Left renal cortex interstitium (tissue), 4 donors: ENCODE measurements at places on chromosomes 3 and 15.

DNA sequence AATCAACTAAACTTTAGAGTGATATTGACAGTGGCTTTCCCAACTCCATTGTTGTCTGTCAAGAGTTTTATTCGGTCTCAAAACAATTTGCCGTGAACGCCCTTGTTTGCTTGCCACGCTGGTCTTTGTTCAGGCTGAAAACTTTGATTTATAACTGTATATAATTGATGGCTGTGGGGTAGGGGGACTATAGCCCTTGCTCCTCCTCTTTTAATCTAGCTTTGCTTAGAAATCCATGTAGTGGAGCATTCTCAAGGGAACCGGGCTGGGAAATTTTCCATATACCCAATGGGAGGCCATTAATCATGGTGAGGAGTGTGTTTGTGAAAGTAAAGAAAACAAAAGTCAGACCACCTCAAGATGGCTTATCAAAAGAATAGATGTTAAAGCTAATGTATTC is 339.8 kb upstream of the RARB start:
- DNase-seq: no peak

DNA sequence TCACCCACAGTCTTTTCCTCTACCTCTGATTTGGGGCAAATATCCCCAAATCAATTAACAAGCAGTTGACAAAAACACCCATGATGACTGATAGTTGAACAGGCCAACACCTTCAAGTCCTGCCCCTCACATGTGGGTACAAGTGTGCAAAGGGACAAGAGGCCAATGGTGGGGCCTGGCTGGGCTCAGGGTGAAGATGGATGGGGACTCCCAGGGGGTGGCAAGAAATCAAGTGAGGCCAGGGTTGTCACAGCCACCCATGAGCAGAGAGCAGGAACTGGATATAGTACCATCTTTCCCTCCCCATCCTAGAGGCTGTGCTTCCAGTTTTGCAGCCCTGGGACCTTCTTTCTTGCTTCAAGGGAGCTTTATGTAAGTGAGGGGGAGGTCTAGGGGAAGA is 270.2 kb upstream of the TOPAZ1 start:
- DNase-seq: no peak

GRCh38 chr3:72582211-72582878 is 265.9 kb downstream of the SHQ1 start:
- no peak for DNase-seq

DNA sequence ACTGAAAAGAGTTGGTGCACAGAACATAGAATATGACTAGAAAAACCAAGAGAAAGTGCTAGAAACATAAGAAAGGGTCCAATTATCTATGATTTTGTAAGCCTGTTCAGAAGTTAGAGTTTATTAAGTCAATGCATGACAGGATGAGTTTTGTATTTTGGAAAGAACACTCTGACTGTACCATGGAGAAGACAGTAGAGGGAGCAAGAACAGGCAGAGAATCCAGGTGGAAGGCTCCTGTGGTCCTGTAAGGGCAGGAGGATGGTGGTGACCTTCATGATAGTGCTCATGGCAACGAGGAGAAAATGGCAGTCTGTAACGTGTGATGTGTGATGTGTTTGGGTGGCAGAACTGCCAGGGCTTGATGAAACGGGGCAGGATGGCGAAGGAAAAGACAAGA is 249.1 kb downstream of the CTNNB1 start:
- DNase-seq: no peak

- DNase-seq: no peak
Measured at GRCh38 chr3:52524752-52525679, 8.6 kb downstream of the NT5DC2 start.

DNA sequence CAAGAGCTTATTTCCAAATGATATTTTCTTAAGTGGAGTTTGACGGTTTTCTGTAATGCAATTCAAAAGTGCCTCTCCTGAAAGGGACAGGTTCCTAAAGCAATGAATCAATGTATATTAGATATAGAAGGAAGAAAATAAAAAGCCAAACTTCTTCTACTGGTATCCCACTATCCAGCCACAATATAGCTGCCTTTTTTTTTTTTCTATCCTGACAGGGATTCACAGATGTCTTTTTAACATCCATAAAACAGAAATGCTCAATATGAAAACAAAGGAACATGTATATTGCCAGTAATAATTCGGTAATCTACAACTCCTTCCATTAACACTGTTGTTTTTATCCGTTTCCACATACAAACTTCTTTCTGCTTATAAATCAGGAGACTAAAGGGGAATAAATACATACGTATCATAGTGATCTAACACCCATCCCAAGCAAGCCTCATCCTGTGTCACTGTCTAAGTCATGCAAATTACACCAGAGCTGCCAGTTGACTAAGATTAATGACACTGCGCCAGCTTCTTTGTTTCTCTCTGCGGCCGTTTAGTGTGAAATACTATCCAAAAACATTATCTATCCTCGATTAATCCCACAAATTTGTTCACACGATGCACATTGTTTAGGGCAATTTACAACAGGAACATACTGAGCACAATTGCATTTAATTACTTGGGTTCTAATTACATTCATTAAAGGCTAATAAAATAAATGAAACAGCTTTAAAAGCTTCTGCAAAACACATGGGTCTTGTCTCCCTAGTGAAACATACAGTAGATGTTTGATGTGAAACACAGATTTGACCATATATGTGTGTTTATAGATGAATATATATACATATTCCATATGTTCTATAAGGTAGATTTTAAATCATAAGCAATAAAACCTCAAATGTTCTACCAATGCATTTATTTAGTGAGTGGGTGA is 51.9 kb upstream of the CDIN1 start:
- peak; percentile 51 for DNase-seq

GRCh38 chr3:78707609-78708008 is 1060.2 kb downstream of the ROBO1 start:
- DNase-seq: no peak

GRCh38 chr3:12268049-12268735 is 20.7 kb upstream of the PPARG start:
- no peak for DNase-seq

GRCh38 chr3:42739401-42740158 is 33.5 kb downstream of the CCDC13 start:
- no peak for DNase-seq

DNA sequence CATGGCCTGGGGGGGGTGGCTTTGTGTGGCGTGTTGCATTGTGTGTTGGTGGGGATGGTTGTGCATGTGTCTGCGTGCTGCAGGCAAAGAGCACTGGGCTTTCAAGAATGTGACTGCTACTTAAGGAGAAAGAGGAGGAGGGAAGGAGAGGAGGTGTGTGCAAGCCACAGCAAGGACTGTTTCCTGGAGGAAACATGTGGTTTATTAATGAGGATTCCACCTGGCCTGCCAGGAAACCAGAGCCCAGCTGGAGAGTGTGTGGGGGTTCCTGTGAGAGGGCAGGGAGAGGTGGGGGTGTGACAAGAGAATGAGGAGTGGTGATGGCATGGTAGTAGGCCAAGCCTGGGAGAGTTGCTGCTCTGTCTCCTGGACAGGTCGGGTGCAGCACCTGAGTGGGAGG is 258.1 kb upstream of the ROPN1 start:
- DNase-seq: no peak

DNA sequence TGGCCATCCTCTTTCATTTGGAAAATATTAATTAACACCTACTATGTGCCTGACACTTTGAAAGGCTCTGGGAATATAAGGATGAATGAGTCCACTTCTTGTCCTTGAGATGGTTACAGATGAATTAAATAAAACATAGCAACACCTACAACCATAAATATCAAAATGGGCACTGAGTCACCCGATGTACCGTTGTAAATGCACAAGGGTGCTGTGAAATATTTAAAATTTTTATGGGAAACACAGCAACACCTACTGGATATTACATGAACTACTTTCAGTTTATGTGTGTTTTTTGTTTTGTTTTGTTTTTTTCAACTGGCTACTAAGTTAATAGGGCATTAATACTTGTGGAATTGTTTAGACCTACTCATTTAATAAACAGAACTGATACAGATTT is 239.0 kb upstream of the NAALADL2 start:
- no peak for DNase-seq

GRCh38 chr3:171439996-171440395 is 20.2 kb downstream of the TNIK start:
- DNase-seq: no peak

DNA sequence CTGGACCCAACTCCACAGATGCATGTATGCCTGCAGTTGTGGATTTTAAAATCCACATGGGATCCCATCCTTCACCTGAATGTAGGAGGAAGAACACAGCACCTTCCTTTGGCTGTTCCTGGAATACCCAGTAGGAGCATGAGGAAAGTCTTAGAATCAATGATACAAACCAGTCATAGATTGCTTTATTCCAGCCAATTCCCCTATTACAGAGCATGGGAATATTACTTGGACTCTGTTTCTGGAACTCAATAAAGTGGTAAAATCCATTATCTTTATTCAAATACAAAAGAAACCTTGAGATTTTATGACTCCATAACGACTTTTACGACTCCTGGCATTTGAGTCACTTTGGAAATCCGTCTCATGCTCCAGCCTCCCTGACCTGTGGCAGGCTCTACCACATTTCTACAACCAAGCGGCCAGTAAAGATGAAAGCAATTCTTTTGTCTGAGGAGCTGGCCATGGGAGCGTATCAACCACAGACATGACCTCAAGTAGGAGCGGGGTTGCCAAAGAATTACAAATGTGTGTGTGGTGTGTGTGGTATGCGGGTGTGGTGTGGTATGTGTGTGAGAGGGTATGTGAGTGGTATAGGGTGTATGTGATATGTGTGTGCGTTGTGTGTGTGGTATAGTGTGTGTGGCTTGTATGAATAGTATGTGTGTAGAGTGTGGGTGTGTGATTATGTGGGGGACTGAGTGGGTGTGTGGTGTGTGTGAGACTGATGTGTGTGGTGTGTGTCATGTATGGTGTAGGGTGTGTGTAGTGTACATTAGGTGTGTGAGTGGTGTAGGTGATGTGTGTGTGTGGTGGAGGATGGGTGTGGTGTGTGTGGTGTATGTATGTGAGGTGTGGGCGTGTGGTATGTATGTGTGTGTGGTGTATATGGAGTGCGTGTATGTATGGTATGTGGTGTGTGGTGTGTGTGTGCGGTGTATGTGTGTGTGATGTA is 40.0 kb downstream of the ARRDC4 start:
- no peak for DNase-seq

DNA sequence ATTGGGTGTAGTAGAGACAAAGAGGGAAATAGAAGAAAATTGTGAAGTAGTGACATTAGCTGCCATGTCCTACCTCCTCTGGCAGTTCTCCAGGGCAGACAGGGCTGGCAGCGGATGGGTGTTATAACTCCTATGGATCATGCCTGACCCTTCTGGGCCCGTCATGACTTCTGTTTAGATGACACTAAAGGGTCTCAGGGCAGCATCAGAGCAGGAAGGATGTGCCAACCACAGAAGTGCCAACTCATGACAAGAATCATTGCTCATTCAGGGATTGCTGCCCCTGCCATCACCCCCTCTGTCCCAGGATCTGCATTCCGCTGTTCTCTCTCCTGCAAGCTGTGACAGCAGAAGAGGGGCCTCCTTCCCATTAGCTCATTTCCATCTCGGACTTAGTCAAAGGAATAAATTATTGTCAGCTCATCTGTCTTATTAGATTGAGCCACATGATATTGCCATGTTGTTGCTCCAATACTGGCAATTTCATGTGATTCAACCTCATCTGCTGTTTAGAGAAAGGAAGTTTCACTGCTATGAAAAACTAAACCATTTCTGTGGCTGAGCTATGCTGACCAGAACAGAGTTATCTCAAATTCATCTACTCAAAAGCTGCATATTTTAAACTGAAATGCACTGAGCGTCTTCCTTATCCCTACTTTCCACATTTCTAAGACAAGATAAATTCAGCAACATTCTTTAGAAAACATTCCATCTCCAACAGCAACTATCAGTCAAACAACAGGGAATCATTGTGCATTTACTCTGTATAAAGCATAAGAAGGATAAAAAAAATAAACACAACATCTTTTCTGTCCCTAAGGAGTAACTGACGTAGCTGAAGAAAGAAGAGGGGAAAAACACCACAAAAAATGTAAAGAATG is 271.6 kb downstream of the FHIT start:
- DNase-seq: no peak

GRCh38 chr3:53715815-53716483 is 130.3 kb downstream of the CHDH start:
- DNase-seq: no peak

GRCh38 chr3:145355206-145355605 is 805.8 kb downstream of the PLOD2 start:
- DNase-seq: no peak

- DNase-seq: no peak
Measured at GRCh38 chr3:66450390-66451022, 50.3 kb downstream of the LRIG1 start.

DNA sequence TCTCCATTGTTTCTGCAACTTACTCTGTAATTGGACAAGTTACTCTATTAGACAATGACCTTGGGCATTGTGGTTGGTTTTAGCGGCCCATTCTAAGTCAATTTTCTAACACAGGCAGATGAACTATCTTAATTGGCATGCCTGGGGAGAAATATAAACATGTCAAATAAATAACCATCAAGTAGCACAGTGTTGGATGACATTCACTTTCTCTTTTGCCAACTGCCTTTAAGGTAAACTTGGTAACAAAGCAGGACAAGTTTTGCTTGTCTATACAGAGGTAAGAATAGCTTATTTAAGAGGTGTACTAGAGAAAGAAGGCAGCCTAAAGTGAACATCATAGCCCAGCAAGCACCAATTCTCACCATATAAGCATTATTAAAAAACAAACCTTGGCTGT is 599.6 kb downstream of the GBE1 start:
- DNase-seq: no peak

DNA sequence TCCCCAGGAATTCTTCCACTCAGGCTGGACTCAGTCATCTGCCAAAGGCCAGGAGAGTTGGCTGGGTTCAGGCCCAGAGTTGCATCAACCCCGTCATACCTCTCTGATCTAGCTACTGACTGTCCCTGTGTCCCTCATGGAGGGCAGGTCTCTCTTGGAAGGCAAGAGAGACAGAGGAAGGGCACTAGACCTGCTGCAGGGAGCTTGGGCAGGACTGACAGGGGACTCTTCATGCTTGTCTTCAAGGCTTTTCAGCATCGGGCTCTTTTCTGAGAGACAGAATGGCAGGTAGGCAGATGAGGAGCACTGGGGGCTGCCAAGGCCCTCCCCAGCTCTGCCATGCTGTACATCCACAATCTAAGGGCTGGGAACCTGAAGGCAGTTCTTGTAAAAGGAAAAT is 140.1 kb upstream of the MRPS22 start:
- no peak for DNase-seq

GRCh38 chr3:65582012-65582717 is 456.6 kb downstream of the MAGI1 start:
- no peak for DNase-seq

DNA sequence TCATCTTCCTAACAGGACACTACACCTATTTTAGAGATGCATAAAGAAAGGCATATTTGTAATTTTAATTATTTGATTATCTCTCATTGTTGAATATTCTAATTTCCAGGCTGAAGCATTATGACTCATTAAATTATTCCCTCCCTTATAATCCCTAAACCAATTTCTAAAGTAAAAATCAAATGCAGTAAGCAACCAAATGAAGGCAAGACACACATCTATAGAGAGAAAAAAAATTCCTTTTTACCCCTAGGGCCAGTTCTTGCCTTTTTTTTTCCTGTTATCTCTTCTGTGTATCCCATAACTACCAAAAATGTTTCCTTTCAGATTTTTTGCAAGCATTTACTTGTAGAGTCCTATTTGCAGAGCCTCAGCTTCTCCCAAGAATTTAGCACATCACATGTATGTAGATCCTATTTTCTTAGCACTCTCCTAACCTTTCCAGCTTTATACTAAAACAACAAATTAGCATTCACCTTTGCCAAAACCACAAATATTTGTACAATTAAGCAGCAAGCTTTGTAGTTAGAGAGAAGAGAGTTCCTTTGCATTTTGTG is 177.9 kb downstream of the SATB1 start:
- DNase-seq: no peak
